ENCODE measurements at places on chromosomes 12 and 14.

GRCh38 chr14:85445151-85445795, 84.7 kb upstream of the FLRT2 start:
- no peak for DNase-seq

DNA sequence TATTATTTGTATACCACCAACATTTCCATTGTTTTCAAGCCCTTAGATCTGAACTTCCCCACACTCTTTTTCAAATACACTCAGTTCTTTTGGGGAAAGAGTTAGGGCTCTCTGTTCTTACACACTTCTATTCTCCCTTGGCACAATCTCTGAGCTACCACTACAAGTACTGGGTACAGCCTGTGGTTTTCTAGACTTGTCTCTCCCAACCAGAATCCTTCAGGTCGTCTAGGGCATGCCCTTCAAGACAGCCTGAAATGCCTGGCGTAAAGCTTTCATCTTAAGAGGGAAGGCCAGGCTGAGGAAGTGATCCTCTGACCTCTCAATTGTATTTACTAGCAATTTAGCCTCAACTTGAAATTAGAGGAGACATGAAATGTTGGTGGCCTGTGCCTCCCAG, 1442.0 kb downstream of the AACS start:
- no peak for DNase-seq

GRCh38 chr12:31363831-31364230, 37.9 kb upstream of the SINHCAF start:
- DNase-seq = no peak

DNA sequence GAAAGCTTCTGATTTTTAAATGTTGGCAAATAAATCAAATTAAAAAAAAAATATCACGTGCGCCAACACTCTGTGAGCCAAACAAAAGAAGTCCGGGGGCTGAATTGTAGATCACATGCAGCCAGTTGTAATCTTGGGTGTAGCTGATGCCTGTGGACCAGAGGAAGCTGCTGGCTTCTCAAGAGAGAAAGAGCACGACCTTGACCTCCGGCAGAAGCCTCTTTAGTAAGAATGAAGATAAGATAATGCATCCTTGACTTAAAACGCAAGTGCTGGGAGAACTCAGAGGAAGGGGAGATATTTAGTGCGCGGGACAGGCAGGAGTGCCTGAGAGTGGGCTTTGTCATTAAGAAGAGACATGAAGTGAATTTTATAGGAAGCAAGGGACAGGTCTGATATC, 162.8 kb upstream of the TBX3 start:
- DNase-seq = no peak

DNA sequence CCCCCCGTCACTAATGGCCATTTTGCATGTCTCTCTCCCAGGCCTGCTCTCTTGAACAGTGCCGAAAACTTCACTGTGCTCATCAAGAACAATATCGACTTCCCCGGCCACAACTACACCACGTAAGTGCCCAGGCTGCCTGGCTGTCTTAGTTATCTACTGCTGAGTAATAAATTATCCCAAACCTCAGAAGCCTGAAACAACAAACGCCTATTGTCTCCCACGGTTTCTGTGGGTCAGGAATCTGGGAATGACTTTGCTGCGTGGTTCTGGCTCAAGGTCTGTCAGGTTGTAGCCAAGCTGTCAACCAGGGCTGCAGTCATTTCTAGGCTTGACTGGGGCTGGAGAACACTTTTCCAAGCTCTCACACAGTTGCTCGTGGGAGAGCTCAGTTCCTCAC, 32.6 kb downstream of the P2RX7 start:
- no peak for DNase-seq

DNA sequence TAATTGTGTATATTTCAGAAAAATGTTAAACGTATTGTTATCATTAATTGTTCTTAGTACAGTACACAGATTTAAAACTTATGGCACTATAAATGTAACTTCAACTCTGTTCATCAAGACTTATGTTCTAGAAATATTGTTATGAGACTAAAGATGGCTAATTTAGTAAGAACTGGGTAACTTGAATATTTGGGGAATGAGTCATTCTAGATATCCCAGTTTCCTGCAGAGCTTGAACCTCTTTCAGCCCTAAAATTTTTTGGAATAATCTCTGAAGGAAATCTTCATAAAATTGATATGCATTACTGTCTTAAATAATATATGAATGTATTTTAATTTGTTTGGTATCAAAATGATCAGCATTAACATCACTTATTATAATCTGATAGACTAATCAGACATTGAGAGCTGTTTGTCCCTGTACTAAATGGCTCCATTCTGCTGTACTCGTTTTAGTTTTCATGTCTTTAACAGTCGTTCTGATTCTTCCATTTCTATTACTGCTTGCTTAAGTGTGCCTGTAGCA, 87.1 kb downstream of the VEZT start:
- no peak for DNase-seq

DNA sequence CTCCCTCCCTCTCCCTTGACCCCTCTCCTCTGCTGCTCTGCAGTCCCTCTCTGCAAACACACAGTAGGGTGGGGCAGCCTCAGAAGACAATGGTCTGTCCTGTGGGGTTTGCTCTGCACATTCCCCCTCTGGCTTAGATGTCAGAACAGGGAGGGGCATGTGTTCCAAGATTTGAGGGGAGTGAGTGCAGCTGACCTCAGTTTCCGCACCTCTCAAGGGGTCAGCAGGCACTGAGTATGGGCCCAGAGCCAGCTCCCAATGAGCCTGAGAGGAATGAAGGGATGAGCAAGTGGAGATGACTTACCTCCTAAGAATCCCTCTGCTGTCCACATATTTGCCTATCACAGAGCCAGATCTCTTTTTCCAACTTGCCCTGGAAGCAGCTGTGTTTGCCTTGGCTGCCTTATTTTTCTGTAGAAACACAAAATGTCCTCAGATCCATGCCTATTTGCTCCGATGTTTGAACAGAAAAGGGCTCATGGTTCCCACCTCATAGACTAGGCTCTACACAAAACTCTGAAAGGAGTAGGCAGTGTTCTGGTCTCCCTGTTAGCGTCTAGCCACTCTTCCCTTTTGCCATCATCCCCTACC, 111.4 kb downstream of the CRACR2A start:
- no peak for DNase-seq

DNA sequence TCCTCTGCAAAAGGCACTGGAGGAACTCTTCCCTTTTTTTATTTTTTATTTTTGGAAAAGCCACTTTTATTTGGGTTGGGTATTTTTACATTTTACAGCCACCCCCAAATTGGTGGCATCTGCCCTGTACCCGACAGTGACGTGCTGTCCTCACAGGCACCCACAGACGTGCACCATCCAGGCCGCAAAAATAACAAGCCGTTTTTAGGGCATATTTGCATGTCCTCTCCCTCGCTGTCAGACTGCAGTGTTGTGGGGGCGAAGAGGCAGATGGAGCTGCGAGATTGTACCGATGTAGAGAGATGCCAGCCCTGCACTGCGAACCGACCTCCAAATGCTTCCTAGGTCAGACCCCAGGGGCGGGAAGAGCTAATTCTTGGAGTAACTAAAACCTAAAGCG, 12.2 kb downstream of the JDP2 start:
- DNase-seq = no peak

DNA sequence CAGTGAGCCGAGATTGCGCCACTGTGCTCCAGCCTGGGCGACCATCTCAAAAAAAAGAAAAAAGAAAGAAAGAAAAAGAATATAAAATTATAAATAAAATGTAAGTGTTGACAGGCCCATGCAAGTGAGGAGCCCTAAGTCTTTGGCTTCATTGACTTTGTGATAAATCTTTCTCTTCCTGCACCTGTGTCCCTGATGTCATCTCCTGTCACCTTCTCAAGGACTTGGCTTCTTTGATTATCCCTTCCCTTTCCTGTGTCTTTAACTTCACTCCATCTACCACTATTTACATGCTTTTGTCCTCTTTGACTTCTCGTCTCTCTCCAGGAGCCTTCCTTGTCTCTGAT, 33.6 kb upstream of the WNK1 start:
- DNase-seq = no peak

DNA sequence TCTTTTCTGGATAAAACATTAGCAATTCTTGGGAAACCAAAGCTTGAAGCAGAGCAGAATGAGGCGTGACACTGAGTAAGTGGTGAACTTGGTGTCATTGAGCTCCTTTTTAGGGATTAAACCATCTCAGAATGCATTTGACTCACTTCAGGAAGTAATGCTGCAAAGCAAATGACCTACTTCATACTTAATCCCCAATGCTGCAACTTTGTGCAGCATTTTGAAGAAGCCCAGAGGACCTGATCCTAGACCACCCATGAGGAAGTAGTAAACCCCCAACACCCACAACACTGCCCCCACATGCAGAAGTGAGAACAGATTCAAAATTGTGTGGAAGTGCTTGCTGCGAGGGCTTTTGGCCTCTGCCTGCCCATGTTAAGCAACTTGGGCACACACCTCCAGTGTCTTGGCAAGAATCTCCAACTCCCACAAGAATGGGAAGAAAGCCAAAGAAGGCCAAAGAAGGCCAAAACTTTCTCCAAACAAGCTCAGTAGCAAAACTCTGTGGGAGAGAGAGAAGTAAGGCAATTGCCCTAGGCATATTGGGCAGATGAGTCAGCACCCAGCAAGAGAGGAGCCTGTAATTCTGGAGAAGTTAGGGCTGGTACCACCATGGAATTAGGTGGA, 69.2 kb upstream of the ETV6 start:
- peak; percentile 24 for DNase-seq

GRCh38 chr14:100438678-100439592, 115.8 kb downstream of the SLC25A47 start:
- peak; percentile 89 for DNase-seq

GRCh38 chr12:65522956-65523860, 244.7 kb downstream of the MSRB3 start:
- no peak for DNase-seq

DNA sequence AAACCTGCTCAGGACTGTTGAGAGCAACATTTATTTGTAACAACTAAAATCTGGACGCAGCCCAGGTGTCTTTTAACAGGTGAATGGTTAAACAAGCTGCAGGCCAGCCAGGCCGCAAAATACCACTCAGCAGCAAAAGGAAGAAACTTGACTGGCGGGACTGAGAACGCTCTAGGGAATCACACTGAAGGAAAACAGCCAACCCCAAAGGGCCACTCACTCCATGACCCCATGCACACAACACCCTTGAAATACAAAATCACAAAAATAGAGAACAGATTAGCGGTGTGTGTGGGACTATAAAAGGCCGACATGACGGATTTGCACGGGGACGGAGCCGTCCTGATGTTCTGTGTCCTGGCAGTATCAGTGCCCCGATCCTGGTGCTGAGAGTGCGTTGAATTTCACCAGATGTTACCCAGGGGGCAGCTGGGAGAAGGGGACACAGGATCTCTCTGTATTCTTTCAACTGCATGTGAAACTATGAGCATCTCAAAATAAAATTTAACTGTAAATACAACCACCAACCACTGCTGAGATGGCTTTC, 23.0 kb downstream of the VPS37B start:
- DNase-seq = no peak

DNA sequence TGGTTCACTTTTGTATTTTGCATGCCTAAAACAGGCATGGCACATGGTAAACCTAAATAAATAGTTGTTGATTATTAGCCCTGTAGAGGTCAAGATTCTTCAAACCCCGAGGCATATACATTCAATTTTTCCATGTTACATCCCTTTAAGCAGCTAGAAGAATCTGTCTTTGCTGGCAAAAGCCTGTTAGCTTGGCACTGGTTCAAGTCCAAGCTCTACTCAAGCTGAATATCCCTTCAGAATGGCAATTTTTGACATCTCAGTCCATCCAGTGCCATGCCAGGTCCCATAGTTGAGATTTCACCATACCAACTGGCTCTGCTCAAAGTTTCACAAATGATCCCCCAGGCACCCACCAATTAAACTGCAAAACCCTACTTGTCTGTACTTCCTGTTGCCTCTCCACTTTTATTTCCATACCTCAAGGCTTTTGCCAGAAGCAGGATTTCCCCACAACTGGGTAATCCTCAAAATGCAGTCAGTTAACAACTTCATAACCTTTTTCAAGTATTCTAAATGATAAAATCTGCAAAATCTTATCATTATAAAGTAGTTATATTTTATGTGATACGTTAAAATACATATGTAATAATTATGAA, 9.0 kb upstream of the DCN start:
- DNase-seq = no peak

- no peak for DNase-seq
These were observed 2.7 kb upstream of the GALNT6 start for GRCh38 chr12:51393676-51394545.

DNA sequence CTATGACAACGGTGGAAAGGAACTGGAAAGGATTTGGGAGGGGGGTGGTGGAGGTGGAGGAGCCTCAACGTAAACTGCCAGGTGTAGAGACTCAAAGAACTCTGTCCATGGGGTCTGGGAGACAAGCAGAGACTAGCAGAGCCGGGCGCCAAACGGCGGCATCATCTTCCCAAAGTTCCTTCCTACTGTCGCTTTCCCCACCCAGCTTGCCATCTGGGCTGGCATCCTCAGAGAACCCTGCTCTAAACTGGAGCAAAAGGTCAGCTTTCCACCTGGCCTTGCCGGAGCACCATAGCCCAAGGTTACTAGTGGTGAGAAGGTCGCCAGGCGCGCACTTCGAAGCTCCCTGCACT, 4.0 kb upstream of the IRF2BPL start:
- no peak for DNase-seq

DNA sequence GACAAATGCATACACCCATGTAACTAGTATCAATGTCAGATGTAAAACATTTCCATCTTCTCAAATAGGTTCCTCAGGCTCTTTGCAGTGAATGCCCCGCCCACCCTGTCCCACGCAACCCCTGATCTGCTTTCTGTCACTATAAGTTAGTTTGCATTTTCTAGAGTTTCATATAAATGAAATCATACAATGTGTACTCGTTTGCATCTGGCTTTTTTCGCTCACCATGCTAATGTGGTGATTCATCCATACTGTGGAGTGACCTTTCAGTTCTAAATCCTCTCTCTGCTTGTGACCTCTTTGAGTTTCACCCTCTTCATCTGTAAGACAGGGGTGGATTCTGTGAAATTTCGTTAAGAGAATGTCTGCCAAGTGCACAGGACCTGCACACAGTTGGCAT, 30.6 kb upstream of the MSI1 start:
- DNase-seq = no peak

DNA sequence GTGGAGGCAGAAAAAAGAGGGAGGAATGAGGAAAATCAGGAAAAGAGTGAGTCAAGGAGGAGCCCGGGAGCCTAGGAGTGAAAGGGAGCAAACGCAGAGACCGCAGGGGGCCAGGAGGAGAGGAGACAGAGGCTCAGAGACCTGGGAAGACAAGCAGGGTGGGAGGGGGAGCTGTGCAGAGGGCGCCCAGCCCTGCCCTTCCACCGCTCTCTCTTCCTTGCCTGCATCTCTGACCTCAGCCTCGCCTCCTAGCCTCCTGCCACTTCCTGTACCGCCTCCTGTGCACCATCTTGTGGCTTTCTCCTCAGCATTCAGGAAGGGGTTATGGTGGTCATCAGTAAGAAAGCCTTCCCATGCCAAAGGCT, 1.3 kb downstream of the CLSTN3 start:
- no peak for DNase-seq

GRCh38 chr12:58489394-58489793, 430.9 kb downstream of the LRIG3 start:
- DNase-seq = no peak

- DNase-seq = no peak
These were observed 8.1 kb upstream of the PTGDR start for GRCh38 chr14:52259434-52259833.

- DNase-seq = no peak
These were observed 33.1 kb downstream of the SLC8B1 start for GRCh38 chr12:113301811-113302210.

- no peak for DNase-seq
These were observed 387.0 kb downstream of the C12orf50 start for GRCh38 chr12:87642245-87642644.

GRCh38 chr12:110670161-110670701, 18.7 kb downstream of the HVCN1 start:
- no peak for DNase-seq

- peak; percentile 50 for DNase-seq
These were observed 126.0 kb upstream of the PARP11 start for GRCh38 chr12:3998968-3999792.

Data from colonic mucosa (tissue), 4 donors.